ENCODE measurements at places on chromosomes 2 and 18.

GRCh38 chr2:69456950-69457445 is 19.8 kb upstream of the NFU1 start:
- DNase-seq = no peak

DNA sequence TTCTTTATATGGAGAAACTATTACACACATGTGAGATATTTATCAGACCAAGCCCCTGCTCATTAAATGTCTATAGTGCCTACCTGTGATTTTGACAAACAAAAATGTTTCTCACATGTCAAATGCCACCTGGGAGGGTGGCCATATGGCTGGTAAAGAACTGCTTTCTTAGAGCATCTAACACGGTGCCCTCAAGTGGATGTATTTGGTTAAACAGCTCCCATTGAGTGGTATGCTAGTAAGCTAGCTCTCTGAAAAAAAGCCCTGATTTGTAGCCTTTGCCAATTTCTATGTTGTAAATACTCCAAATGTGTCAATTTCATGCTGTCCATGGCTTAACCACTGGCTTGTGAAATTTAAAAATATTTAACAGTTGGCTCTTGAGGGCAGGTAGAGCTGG is 94.6 kb downstream of the PMAIP1 start:
- DNase-seq = peak; percentile 51

GRCh38 chr2:43754180-43754579 is 19.7 kb upstream of the DYNC2LI1 start:
- DNase-seq = no peak

GRCh38 chr2:223887127-223887526 is 49.7 kb upstream of the AP1S3 start:
- no peak for DNase-seq

- no peak for DNase-seq
Observed at GRCh38 chr2:70479816-70480215, 73.8 kb downstream of the TGFA start.

- no peak for DNase-seq
Observed at GRCh38 chr2:235642446-235643098, 148.7 kb downstream of the AGAP1 start.
